ENCODE measurements at places on chromosomes 7 and 10.
A peak's percentile ranks its signal among the peaks of the same experiment; 100 is the strongest.

- no peak for DNase-seq
- H3K27me3 ChIP-seq: no peaks in the 10 kb centered on the region
- H3K27ac ChIP-seq: no peak overlapping the region
- H3K4me1 ChIP-seq: no peaks in the 10 kb centered on the region
Measured at GRCh38 chr10:27664461-27664860, 81.2 kb downstream of the MKX start.

DNA sequence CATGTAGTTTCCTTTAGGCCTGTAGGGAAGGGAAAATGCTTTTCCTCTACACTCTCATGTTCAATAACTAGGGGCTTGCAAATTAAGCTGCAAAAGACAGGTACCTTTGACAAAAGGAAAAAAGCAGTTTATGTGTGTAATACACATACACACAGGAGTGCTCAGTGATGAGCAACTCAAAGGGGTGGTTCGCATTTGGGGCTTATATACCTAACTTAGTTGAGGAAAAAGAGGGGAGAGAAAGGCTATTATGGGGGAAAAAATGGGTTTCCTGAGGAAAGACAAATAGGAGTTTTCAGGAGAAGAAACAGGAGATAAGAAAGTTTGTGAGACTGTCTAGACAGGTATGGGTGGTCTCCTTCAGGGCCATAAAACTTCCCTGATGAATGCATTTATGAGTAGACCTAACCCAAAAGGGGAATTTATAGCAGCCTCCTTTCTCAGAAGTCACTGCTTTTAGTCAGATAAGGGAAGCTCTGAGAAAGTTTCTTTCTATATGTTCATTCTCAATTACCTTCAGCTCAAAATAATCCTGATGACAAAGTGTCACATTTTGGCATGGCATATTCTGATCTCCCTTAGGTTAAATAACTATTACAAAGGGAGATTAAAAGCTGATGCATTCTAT, 55.2 kb upstream of the EZH2 start:
- H3K27me3 ChIP-seq: no peaks in the 10 kb centered on the region
- H3K4me3 ChIP-seq: no peak overlapping the region
- H3K4me1 ChIP-seq: no peaks in the 10 kb centered on the region
- no peak overlapping the region for H3K27ac ChIP-seq
- no peak for DNase-seq
- H3K36me3 ChIP-seq: no peaks in the 10 kb centered on the region

DNA sequence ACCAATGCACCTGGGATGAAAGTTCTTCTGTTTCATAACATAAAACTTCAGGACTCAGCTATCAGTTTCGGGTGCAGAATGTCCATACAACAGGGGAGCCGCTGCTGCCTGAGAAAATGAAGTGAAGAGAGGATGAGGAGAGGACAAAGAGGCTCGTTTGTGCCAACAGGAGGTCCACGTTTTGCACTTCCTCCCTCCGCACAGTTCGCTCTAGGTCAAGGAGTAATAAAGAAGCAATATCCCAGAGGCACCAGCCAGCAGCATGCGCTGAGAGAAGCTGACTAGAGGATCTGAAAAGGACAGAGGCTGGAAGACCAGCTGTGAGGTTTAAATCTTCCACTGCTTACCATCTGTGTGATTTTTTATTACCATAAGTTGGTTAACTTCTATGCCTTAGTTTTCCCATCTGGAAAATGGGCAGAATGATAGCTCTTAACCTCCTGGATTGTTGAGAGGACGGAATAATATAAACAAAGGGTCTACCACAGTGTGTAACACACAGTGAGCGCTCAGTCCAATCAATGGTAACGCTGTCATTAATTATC, 709 bp downstream of the GPAM start:
- no peak overlapping the region for H3K27ac ChIP-seq
- DNase-seq: no peak
- H3K36me3 ChIP-seq: no peaks in the 10 kb centered on the region
- no peaks in the 10 kb centered on the region for H3K4me1 ChIP-seq
- H3K4me3 ChIP-seq: peak overlapping the region; percentile 93

GRCh38 chr10:77281719-77282118, 355.9 kb downstream of the KCNMA1 start:
- H3K27me3 ChIP-seq: no peaks in the 10 kb centered on the region
- no peaks in the 10 kb centered on the region for H3K36me3 ChIP-seq
- no peaks in the 10 kb centered on the region for H3K4me1 ChIP-seq
- no peak for DNase-seq

- H3K36me3 ChIP-seq: no peaks in the 10 kb centered on the region
- DNase-seq: no peak
- H3K27me3 ChIP-seq: no peaks in the 10 kb centered on the region
- H3K4me3 ChIP-seq: no peak overlapping the region
Measured at GRCh38 chr10:93859049-93859655, 34.6 kb upstream of the SLC35G1 start.

GRCh38 chr10:34373211-34373610, 441.9 kb downstream of the PARD3 start:
- no peak overlapping the region for H3K27ac ChIP-seq
- H3K36me3 ChIP-seq: no peaks in the 10 kb centered on the region
- H3K27me3 ChIP-seq: no peaks in the 10 kb centered on the region
- no peak overlapping the region for H3K4me3 ChIP-seq
- DNase-seq: no peak
- H3K4me1 ChIP-seq: no peaks in the 10 kb centered on the region

GRCh38 chr7:155316427-155317113, 18.9 kb downstream of the INSIG1 start:
- H3K4me1 ChIP-seq: no peaks in the 10 kb centered on the region
- H3K4me3 ChIP-seq: no peak overlapping the region
- H3K36me3 ChIP-seq: no peaks in the 10 kb centered on the region
- DNase-seq: no peak

DNA sequence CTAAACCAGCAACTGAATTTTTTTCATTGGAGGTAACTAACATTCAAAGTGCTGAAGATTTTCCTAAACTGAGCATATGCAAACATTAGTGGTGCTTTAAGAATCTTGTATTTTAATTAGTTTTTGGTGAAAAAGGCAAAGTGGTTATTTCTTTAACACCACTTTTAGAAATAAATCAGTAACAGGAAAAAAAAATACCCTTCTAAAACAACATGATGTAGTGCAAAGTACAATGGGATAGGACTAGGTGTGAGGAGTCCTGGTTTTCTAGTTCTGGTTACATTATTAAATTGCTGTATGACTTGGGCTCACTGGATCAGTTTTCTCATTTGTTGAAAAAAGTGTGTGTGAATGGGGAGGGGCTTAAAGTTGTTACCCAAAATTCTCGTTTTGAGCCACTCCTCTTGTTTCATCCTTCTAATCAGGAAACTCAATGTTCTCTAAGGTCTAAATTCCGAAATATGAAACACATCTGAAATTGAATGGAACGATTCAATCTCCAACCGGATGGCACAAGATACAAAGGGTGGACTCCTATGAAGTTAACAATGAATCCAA, 1.8 kb downstream of the WASL start:
- H3K27me3 ChIP-seq: no peaks in the 10 kb centered on the region
- no peak for DNase-seq
- H3K4me3 ChIP-seq: no peak overlapping the region
- H3K27ac ChIP-seq: no peak overlapping the region
- H3K4me1 ChIP-seq: no peaks in the 10 kb centered on the region

- no peak overlapping the region for H3K27ac ChIP-seq
- H3K36me3 ChIP-seq: no peaks in the 10 kb centered on the region
- H3K27me3 ChIP-seq: no peaks in the 10 kb centered on the region
- no peak for DNase-seq
- H3K4me1 ChIP-seq: no peaks in the 10 kb centered on the region
Measured at GRCh38 chr10:89887406-89887805, 186.0 kb downstream of the KIF20B start.

DNA sequence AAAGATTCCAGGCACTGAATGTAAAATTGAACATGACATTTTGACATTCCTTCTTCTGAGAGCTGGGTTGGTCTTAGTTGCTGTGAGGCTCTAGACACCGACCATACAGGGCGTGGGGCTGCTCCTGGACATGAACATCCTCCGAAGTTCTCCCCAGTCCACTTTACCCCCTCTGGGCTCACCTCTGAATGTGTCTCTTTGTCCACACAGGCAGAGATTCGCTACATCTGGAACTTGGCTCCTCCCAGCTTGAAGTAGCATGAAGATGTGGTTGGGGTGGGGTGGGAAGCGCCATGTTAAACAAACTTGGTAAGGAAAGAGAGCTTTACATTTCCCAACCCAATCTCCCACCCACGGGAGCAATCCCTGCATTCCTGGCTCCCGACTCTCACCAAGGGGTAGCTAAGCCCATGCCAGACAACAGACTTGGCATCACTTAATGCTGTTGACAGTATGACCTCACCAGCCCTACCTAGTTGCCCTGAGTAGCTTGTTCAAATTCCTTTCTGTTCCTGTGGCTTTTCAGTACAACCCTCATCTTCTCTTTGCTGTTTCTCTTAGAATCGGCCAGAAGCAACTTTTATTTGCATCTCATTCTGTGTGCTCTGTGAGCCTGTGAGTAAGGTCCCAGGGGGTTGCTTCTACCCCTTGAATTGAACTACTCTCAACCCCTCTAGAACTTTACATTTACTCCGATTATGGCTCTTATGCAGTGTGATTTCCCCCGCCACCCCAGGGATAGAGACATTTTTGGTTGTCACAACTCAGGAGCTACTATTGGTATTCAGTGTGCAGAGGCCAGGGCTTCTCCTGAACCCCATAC, 211.4 kb downstream of the SEC23IP start:
- no peaks in the 10 kb centered on the region for H3K27me3 ChIP-seq
- no peak for DNase-seq
- H3K4me3 ChIP-seq: no peak overlapping the region
- H3K4me1 ChIP-seq: peaks cover 2% of the 10 kb centered on the region
- no peak overlapping the region for H3K27ac ChIP-seq
- no peaks in the 10 kb centered on the region for H3K36me3 ChIP-seq

DNA sequence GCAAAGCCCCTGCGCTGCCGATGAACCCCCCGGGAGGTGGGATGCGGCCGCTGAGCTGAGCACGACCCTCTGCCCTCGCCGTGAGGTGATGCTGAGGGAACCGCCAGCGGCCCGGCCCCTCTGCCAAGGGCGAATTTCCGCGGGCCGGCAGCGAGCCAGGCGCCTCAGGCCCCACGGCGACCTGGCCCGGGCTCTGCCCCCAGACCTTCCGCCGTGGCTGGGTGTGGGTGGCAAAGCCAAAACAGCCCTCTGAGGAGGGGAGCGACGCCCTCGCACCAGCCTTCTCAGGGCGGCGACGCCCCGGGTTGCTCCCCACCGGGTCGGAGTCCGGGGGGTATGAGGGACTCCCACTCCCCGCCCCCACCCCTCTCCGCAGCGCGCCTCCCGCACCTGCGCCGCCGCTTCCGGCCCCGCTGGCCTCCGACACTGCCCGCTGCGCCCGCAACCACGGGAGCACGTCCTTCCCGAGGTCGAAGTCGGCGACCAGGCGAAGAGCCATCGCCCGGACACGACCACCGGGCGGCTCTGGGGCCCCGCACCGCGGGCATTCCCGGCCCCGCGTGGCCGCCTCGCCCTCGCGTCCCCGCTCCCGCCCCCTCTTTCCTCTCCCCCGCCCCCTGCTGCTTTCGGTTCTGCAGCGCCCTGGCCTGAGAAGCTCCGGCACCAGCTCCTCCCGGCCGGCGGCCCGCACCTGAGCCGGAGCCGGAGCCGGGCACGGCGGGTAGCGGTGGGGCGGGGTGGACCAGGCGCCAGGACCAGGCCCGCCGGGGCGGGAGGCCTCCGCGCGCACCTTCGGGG, at the start of gene GSAP:
TSS of gene GSAP (minus strand) at position 527 of the 798 bp plus-strand sequence. CDS start at position 499, 28 bp downstream.
- no peak within 1 kb of the TSS for H3K27ac ChIP-seq
- H3K36me3 ChIP-seq: no peaks in the 10 kb centered on the region
- no peak for DNase-seq
- no peaks in the 10 kb centered on the region for H3K27me3 ChIP-seq

DNA sequence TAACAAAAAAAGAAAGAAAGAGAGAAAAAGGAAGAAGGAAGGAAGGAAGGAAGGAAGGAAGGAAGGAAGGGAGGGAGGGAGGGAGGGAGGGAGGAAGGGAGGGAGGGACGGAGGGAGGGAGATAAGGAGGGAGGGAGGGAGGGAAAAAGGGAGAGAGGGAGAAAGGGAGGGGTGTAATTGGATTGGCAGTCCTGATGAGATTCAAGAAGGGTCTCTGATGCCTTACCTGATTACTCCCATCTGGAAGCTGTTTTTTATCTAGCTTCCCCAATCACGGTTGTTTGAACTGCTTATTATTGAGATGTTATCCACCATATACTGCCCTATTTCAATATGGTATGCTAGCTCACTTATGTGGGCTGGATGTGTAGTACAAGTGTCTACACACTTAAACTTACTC, 27.3 kb downstream of the GNG11 start:
- no peak overlapping the region for H3K27ac ChIP-seq
- H3K36me3 ChIP-seq: no peaks in the 10 kb centered on the region
- no peak for DNase-seq
- H3K4me1 ChIP-seq: no peaks in the 10 kb centered on the region

- peak; percentile 68 for DNase-seq
- no peaks in the 10 kb centered on the region for H3K27me3 ChIP-seq
- no peaks in the 10 kb centered on the region for H3K4me1 ChIP-seq
Measured at GRCh38 chr7:71925663-71926062, 486.5 kb downstream of the CALN1 start.

- no peaks in the 10 kb centered on the region for H3K27me3 ChIP-seq
- H3K36me3 ChIP-seq: no peaks in the 10 kb centered on the region
- no peak for DNase-seq
- H3K27ac ChIP-seq: no peak overlapping the region
- no peak overlapping the region for H3K4me3 ChIP-seq
- H3K4me1 ChIP-seq: no peaks in the 10 kb centered on the region
Measured at GRCh38 chr10:63866747-63867140, 345.5 kb downstream of the REEP3 start.

DNA sequence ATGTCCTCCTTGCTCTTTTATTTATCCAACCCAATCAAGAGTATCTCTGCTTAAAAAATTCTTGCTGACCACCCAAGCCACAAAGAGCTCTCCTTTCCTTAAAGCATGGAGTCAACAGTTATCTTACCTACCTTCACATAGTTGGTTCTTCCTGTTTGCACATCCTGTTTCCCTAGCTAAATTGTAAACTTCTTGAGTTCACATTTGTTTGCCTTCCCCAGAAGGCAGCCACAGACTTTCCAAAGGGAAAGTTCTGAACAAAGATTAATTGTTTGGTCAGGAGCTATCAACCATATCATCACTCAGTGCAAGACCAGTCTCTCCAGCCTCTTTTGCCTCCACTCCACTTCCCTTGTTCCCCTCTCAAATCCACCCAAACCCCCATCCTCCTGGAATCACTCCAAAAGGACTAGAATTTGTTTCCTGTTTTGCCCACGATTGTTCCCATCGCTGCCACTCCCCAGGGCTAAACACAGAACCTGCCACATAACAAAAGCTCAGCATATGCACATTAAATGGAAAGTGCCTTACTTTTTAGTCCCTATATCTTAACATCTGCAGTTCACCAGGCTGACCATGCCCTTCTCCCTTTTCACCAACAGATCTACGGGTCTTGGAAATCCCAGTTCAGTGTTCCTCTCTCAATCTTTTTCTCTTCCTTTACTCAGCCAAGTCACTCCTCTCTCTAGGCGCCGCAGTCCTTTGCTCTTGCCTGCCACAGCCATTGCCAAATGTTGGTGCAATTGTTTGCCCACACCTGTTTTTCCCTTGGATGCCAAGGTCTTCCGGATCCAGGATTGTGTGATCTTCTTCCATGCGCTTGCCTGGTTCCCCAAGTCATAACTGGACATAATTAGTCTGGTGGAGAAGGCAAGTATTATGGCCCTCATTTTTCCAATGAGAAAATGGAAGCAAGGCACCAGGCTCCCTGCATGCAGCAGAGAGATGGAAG, 265.5 kb downstream of the KCNMA1 start:
- H3K36me3 ChIP-seq: no peaks in the 10 kb centered on the region
- H3K27ac ChIP-seq: no peak overlapping the region
- no peaks in the 10 kb centered on the region for H3K27me3 ChIP-seq

Measured in iPS DF 6.9 (cell line).